Stimulated activated CD8-positive, alpha-beta memory T cell treated with anti-CD3 and anti-CD28 coated beads, Interleukin-15, amount 100 ng/mL, for 24 hours (primary cell): ENCODE measurements at places on chromosomes 5 and 9.

GRCh38 chr5:175344331-175345195, 99.4 kb downstream of the DRD1 start:
- no peak for DNase-seq

- DNase-seq, result no peak
These were observed 9.3 kb downstream of the PAIP1 start for GRCh38 chr5:43547532-43547931.

DNA sequence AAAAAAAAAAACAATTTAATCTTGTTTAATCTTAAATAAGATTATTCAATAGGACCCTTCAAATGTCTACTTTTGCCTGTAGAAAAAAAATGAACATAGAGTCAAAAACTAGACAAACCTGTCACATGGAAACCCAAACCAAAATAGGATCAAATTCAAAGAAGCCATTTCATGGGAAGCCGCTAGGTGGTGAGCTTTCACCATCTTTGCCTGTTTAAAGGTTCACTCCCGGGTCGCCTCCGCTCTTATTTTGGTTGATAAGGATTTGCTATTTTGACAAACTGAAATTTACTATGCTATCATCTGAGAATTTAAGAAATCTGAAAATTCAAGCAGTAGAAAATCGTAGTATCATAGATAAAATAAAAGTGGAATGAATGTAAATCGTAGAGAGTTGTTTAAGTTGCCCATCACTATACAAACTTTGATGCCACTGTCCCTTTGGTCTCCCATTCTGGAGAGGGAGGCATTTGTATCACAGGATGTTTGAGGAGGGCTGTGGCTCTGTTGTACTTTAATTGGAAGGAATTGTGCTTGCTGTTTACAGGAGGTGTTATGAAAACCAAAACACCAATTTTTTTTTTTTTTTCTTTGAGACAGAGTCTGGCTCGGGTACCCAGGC, 43.5 kb upstream of the DNAH5 start:
- no peak for DNase-seq

DNA sequence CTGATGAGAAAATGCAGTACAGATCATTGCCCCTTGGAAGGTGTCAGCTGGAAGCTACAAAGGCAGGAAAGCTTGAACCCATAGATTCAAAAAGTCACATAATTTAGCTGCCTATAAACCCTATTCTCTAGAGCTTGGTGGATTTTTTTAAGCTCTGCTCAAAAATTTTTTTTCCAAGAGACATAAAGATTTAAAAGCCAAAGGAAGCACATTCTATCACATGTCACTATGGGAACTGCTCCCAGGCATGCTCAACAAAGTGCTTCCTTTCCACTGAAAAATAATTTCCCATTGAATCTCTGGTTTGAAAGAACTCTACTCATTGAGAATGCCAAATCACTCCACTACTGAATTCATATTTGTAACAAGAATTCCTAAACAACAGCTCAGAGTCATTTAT, 419.8 kb downstream of the CETN3 start:
- DNase-seq, result no peak

GRCh38 chr5:64518793-64519192, 13.0 kb downstream of the RGS7BP start:
- DNase-seq, result no peak

- DNase-seq, result no peak
These were observed 526.5 kb upstream of the NUDT12 start for GRCh38 chr5:104088876-104089778.

- DNase-seq, result no peak
These were observed 197.4 kb downstream of the SEMA5A start for GRCh38 chr5:9348401-9348996.
